Cerebellar nuclear complex (tissue), 1 donor: ENCODE measurements at places on chromosomes 16 and 17.

DNA sequence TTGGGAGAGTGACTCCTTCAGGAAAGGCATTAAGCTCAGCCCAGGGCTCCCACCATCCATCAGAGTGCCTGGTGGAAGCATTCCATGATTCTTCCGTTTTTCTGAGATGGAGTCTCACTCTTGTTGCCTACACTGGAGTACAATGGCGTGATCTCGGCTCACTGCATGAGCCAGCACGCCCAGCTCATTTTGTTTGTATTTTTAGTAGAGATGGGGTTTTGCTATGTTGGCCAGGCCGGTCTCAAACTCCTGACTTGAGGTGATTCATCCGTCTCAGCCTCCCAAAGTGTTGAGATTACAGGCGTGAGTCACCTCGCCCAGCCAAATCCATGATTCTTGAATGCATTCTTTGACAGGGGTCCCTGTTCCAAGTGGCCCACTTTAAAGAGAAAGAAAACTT, 23.1 kb downstream of the MIS12 start:
- no peak for DNase-seq

DNA sequence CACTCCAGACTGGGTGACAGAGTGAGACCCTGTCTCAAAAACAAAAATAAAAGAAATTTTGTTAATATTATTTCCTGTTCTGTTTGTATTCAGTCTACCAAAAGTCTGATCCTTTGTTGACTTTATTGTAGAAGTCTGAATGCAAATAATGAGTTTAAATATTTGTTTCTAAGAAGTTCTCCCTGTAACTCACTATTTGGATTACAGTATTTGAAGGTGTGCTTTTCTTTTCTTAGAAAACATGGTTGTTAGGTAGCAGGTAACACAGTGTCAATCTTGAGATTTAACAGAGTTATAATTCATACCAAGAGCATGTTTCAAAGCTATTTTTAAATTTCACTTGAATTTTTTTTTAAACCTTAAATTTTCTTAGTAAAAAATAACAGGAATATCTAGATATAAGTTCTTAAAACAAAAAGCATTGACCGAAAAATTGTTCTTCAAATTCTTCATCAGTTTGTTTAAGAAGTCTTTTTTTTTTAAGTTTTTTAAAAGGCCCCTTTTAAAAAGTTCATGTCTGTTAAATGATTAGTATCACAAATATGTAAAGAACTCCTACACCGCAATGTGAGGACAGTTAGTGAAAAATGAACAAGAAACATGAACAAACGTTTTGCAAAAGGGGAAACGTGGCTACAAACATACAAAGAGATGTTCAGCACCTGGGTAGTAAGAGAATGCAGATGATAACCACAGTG, 35.0 kb downstream of the GAN start:
- DNase-seq, result no peak

DNA sequence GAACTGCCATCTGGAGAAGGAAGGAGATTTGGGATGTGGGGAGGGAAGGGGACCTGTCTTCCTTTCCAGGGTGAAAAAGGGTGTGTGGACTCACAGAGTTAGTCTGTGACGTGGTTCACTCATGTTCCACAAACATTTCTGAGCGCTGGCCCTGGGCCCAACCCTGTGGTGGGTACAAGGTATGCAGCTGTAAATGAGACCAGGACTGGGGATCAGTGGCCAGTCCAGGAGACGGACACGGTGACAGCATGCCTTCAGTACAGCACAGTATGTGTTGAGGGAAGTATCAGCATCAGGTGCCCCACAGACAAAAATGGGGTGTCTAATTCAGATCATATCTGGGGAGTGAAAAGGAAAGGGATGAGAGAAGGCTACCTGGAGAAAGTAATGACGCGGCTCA, 5.5 kb upstream of the EPX start:
- no peak for DNase-seq

DNA sequence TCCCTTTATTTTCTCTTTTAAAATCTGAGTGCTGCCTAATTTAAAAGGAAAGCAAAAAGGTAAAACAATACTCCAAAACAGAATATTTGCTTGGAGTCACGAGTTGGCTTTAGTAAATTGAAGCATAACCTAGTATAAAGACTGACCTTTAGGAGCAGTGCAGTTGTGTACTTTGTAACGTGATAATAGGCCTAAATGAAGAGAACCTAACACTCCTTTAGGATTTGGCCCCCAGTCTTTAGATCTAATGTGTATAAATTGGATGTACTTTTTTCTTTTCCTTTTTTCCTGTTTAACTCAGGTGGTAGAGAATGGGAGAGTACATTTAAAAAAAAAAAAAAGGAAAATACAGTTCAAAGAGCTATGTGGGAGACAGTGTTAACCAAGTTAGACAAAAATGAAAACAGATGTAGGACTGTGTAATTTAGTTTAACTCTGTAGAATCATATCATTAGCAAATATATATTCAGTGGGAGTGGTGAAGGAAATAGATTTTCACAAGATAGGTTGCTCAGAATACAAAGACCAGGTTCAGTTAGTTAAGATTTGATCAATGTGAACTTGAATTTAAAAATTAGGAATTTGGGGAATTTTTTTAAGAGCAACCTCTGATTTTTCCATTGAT, 16.8 kb downstream of the CPD start:
- no peak for DNase-seq

DNA sequence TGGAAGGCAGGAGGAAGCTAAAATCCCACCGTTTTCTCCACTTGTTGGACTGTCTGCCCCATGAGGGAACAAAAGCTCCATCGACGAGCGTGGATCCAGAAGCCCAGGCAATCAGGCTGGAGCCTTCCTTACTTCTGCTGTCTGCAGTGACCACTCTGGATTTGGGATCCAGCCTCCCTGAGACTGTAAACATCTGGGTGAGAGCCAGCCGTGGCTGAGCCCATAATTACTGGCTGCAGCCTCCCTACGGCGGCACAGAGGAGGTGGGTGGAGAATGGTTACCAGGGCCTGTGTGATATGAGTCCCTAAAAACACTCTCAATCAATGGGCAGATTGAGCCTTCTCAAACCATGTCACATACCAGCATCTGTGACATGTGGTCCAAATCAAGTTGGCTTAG, 158.2 kb downstream of the FOXL1 start:
- DNase-seq, result no peak

DNA sequence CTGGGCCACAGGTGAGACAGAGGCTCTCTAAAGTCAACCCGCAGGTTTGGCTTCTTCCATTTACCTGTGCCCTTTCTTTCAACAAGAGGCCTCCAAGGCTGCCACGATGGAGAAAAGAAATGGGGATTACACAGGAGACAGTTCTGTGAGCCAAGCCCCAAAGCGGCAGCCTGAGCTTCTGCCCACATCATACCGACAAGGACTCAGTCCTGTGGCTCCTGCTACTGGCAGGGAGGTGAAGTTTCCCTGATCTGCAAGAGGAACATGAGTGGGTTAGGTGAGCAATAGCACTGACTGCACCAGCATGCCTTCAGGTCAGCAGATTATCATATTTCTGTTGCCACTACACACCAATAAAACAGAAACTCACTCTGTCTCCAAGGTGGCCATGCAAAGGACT, 800.0 kb downstream of the KCNJ18 start:
- no peak for DNase-seq

DNA sequence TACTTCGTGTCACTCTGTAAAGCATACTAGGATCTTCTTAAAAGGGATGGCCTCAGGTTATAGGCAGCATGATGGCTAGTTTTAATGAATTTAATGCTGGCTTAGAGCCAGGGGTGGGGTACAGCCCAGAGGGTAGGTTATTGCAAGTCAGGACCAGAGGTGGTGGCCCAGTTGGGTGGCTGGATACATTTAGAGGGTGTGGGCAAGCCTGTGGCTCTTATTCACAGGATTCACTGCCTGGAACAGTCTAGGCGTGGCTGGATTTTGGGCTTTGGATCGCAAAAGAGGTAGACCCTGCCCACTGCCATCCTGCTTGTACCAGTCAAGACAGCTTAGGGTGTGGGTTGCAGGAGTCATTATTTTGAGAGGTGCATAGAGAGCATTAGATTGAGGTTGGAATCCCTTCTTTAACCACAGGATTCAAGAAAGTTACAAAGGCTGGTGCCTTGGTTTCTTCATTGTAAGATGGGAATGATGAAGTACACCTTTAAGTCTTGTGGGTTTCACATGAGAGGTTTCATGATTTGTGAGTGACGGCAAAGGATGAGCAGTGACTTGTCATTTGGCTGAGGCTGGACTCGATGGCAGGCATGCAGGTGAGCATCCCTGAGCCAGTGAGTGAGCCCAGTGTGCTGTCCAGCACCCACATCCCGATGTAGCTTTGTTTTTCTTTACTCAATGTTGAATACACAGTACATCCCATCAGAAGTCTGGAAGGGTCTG, 85.2 kb downstream of the KSR1 start:
- no peak for DNase-seq

GRCh38 chr17:50853015-50853615, 13.0 kb downstream of the TOB1 start:
- DNase-seq, result no peak

DNA sequence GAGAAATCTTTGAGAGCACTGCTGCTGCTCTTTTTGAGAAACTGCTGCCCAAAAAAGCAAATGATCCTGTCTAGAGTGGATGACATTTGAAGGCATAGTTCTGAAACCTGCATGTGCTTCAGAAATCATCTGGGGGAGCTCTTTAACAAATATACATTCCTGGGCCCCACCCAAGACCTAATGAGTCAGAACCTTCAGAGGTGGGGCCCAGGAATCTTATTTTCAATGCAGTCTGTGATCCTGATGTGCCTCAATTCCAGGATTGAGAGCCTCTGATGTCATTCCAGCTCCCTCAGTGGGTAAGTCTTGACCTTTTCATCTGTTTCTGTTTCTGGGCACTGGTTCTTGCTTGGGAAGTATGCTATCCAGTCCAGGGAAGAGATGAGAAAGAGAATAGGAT, 42.3 kb downstream of the HNF1B start:
- DNase-seq, result no peak

DNA sequence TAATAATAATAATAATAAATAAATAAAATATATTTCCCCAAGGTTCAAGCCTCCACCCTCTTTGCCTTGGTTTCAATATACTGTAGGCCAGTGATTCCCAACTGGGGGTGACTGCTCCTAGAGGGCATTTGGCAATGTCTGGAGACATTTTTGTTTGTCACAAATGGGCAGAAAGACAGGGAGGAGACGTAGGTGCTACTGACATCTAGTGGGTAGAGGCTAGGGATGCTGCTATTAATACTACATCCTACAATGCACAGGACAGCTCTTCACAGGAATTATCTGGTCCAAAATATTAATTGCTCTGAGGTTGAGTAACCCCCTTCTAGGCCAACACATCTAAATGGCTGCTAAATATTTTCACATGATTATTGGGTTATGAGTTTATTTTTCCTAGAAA, 12.8 kb upstream of the PRR14 start:
- DNase-seq, result no peak

GRCh38 chr17:27525836-27526603, 69.8 kb downstream of the KSR1 start:
- DNase-seq, result no peak

DNA sequence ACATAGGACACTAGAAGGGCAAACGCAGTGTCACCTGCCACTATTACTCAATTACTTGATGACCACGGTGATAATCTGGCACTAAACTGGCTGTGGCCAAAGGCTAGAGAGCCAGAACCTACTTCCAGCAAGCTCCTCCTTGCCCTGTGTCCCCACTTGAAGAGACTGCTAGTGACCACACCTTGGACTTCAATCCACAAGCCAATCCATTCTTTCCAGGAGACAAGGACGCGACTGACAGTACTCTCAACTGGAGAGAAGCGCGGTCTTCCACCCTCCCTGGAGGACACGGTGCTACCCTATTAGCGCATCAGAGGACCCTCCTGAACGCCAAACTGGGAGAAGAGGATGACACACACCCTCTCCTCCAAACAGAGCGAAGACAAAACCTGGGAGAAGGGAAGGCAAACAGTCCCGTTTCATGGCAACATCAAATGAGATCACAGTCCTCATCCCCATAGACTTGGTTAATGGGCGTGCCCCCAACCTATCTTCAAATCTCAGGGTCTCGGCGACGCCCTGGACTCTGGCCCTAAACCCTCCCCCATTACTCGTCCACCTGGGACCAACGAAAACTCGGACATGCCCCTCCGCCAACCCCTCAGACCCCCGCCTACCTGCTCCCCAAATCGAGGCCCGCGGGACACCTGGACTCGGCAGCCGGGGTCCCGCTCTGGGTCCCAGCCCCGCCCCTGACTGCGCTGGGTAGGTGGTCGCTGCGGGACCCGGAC, 508 bp downstream of the FLCN start:
- no peak for DNase-seq

DNA sequence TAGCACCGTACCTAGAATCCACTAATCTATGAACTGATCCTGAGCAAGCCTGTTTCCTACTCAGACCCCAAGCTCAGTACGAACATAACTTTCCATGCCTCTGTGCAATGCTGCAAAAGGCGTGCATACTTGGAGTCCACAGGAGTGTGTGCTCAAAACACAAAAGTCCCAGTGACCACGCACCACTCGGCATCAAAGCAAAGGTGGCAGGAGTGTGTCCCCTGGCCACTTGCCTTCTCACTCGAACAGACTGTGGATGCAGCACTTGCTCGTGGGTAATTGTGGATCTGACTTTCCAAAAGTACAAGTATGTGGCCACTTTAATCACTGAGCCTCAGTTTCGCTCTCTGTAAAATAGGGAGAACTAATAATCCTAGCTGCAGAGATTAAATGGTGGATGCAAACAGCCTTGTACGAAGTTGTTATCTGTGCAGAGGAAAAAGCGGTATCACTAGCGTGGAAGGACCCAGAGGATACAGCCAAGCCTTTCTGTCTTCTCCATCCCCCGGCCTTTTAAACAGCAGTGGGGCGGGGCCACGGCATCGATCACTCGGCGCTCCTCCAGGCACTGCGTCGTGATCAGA, 311 bp upstream of the KDM8 start:
- no peak for DNase-seq

DNA sequence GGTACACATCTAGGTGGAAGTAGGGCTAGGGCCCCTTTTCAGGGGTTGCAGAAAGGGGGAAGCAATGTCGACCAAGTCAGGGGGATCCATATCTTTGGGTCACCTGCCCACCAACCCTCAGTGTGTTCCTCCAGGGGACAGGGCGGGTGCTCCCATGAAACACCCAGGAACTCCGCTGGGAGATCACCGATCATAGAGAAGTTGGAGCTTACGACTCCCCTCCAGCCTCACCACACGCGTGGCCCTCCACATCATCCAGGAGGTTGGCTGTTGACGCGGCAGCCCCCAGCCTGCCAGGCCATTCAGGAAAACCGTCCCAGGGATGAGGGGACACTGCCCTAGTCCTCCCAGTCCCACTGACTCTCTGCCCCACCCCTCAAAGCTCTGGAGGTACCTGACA, 17.3 kb upstream of the MRPS23 start:
- DNase-seq, result no peak

DNA sequence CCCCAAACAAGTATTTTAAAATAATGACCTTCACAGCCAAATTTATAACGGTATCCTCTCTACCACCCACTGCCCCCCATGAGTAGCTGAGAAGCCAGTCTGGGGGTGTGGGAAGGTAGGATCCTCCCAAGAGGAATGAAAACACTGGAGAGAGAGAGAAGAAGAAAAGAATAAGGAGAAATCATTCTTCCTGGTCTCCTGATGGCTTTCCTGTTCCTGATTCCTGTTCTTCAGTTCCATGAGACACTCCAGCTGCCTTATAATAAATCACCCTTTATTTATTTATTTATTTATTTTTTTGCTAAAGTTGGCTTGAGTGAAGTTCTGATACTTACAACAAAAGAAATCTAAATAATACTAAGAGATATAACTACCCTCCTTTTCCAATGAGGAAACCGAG, 56.4 kb upstream of the FAM20A start:
- DNase-seq, result no peak
